ENCODE measurements at places on chromosomes 6 and 20.

DNA sequence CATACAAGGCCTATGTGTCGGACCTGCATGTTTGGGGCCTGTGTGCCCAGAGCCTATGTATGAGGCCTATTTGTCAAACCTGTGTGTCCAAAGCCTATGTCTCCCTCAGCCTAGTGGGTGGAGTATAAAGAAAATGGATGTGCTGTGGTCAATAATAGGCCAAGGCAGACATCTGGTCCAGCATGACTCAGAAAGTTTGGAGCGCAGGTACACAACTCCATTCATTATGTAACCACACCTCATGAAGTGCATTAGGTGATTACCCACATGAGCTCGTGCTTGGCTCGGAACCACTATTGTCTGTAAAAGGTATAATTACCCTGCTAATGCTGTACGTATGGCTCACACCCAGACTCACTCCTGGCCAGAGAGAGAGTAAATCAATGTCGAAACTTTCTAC is 302.4 kb upstream of the POU3F2 start:
- DNase-seq = no peak

GRCh38 chr6:5723841-5724691 is 282.7 kb downstream of the NRN1 start:
- no peak for DNase-seq

DNA sequence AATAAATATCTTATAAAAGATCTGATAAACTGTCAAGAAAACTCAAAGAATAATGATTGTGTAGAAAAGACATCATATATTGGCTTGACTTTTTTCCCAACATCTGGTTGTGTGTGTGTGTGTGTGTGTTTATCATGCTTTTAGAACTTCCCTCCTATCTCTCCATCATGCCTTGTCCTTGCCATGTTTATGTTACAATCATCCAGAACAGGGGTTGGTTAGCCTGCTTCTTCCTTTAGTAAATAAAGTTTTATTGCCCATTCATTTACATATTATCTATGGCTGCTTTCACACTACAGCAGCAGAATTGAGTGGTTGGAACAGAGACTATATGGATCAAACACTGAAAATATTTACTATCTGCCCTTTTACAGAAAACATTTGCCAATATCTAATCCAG is 52.8 kb upstream of the RIPOR2 start:
- DNase-seq = no peak

DNA sequence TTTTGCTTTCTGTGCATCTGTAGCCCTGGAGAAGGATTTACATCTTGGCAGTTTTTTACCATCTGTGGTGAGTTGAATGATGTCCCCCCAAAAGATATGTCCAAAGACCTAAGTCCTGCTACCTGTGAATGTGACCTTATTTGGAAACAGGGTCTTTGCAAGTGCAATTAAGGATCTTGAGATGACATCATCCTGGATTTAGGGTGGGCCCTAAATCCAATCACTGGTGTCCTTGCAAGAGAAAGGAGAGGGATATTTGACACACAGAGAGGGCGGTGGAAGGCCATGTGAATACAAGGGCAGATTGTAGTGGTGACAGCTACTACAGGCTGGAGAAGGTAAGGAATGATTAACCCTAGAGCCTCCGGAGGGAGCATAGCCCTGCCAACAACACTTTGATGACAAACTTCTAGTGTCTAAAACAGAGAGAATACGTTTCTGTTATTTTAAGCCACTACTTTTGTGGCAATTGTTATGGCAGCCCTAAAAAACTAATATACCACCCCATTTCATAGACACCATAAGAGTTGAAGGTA is 35.1 kb downstream of the MKKS start:
- DNase-seq = no peak

GRCh38 chr6:32849126-32849525 is 4.4 kb downstream of the TAP1 start:
- DNase-seq = no peak

DNA sequence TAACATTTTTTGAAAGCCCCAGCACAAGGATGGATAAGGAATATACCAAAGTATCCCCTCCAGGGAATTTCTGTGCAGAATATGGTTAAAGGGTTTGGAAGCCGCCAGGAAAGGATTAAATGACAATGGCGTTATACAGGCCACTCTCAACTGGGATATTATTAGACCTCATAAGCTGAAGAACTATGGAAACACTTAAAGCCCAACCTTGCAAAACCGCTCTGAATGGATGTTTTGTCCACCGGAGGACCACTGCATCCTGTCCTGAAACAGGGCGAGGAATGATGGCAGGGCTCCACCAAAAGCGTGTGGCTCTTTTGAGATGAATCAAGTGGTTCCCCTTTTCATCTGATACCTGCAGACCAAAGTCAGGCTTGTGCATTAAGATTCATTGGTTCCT is 32.4 kb downstream of the NFATC2 start:
- no peak for DNase-seq

GRCh38 chr6:92879526-92879925 is 539.8 kb downstream of the EPHA7 start:
- no peak for DNase-seq

- no peak for DNase-seq
These were observed 33.2 kb upstream of the TASP1 start for GRCh38 chr20:13671916-13672378.

DNA sequence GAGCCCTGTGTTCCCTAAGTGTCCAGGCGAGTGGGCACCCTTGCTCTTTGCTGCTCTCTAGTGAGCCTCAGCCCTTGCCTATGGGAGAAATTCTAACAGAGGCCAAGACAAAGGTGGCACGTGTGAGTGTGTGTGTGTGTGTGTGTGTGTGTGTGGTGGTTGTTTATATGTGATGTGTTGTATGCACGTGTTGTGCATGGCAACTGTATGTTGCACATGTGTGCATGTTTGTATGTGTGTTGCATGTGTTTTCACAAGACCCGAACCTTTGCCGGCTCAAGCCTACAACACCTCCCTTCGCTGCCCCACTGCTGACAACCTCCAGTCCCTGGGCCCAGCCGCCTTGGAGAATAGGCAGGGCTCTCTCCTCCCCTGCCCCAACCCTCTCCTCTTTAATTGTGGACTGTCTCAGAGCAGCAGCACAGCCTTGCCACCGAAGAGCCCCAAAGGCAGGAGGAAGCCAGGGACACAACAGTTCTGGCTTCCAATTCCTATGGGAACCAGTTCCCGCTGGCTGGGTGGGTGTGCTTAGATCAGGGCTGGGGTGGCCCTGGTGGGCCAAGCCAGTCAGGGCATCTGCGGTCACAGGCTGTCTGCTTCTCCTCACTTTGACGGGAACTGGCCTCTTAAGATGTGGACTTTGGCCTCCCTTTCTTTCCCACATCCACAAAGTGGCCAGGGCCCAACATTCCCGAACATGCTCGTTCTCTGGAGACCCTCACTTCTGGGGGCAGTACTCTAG is 2.7 kb downstream of the KCNK16 start:
- no peak for DNase-seq

- DNase-seq = no peak
These were observed 78.3 kb downstream of the TBX18 start for GRCh38 chr6:84685983-84686584.

- DNase-seq = no peak
These were observed 105.2 kb upstream of the CITED2 start for GRCh38 chr6:139479433-139480222.

DNA sequence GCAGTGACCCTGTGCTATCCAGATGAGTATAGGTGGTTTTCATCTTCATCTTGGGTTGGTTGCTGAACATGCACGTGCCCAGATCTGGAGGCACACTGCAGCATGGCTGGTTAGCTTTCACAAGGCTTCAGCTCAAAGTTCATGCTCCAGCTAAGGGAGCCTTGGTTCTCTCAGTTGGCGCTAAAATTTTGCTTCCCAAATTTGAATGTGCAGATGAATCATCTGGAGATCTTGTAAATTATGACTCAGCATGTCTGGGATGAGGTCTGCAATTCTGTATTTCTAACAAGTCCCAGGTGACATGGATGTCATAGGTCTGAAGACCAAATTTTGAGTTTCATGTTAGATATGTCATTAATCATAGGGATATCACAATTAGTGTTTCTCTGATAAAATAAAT is 230.8 kb downstream of the FOXA2 start:
- no peak for DNase-seq

DNA sequence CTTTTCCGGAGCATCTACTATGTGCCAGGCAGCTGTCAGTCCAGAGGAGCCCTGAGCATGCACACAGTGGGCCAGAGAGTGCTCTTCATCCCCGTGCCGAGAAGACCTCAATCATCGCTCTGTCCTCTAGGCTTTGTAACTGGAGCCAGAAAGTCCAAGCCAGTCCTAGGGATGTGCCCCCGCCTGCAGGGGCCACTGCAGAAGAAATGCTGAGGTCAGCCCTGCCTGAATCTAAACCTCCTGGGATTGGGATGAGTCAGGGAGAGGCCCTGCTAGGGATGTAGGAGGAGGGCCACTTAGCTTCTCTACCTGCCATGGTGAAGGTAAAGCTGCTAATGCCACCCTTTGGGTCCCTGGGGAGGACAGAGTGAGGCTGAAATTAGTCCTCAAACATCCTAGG is 146.8 kb downstream of the CDC5L start:
- DNase-seq = no peak

- DNase-seq = no peak
These were observed 41.3 kb downstream of the NHLRC1 start for GRCh38 chr6:18081025-18081668.

DNA sequence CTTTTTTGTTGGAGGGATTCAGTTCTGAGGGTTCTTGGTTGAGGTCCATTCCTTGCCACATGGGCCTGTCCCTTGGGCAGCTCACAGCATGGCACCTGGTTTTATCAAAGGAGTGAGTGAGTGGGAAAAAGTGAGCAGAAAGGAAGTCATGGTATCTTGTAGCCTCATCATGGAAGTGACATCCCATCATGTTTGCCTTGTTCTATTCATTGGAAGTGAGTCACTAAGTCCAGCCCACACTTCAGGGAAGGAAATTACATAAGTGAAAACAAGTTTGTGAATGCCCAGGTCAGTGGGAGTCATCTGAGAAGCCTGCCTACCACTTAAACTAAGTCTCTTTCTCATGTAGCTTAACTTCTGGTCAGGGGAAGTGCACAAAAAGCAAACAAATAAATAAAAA is 32.8 kb upstream of the ZNFX1 start:
- no peak for DNase-seq

- no peak for DNase-seq
These were observed 16.9 kb upstream of the UQCC2 start for GRCh38 chr6:33728438-33728837.

DNA sequence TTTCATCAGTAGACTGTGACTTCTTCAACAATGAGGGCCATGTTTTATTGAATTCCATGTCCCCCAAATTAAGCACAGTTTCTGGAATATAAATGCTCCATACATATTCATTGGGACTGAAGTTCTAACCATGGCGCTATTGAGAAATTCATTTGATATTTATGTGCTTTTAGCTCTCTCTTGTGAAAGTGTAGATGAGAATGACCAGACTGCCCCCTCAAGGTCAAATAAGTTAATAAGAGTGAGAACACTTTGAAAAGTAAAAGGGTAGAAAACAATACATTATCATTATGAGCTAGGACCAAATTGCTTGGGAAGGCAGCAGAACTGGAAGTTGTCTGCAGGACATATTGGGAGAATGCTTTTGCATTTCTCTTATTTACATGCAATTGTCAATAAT is 597.9 kb downstream of the EPM2A start:
- DNase-seq = no peak

GRCh38 chr20:50518270-50518721 is 8.1 kb downstream of the PTPN1 start:
- DNase-seq = no peak

DNA sequence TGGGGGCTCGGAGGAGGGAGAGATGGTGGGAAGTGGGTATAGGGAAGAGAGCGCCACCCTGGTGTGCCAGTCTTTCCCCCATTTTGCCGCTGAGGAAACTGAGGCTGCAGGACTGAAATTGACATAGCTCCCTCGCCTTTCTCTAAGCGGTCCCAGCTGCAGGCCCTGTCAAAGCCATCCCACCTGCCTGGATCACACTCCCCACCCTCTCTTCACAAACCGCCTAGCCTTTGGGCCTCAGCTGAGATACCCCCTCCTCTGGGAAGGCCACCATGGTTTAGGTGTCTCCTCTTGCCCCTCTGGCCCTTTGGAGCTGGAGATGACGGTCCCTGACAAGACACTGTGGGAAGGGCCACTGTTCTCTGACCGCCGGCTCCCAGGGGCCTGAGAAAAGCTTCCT is 16.9 kb downstream of the SRC start:
- DNase-seq = no peak

DNA sequence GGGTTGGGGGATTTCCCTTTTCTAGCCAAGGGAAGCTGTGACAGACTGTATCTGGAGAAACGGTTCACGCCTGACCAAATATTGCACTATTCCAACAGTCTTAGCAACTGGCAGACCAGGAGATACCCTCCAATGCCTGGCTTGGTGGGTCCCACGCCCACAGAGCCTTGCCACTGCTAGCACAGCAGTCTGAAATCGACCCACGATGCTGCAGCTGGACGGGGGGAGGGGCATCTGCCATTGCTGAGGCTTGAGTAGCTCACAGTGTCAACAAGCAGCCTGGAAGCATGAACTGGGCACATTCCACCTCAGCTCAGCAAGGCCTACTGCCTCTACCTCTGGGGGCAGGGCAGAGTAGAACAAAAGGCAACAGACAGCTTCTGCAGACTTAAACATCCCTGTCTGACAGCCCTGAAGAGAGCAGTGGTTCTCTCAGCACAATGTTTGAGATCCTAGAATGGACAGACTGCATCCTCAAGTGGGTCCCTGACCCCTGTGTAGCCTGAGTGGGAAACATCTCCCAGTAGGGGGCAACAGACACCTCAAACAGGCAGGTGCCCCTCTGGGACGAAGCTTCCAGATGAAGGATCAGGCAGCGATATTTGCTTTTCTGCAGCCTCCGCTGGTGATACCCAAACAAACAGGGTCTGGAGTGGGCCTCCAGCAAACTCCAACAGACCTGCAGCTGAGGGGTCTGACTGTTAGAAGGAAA is 89.9 kb upstream of the ECI2 start:
- no peak for DNase-seq

DNA sequence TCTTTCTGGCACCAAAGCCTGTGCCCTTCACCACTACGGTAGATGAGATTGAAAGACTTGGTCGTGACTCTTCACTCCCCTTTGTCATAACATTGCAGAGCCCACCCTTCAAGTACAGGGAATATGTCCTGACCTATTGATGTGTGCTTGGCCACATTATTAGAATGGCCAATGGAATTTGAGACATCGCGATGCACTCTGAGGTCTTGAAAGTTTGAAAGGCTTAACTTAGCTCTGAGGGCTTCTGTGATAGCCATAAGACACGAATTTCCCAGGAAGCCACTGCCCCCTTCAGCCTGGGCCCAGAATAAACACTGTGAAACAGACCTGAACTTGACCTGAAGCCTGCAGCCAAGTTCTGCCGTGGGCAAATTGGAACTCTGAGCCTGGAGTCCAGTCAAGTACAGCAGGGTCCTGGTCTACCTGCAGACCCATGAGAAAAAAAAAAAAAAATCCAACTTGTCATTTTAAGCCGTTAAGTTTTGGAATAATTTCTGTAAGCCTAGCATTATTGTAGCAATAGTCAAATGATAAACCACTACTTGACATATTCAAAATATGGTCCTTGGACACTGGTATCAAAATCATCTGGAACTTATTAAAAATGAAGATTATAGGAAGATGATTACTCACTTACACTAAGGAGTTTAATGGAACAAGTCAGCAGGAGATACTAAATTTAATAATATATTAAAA is 36.9 kb upstream of the TRAF3IP2 start:
- DNase-seq = no peak

Data from stimulated activated CD8-positive, alpha-beta memory T cell treated with anti-CD3 and anti-CD28 coated beads, Interleukin-4, amount 100 ng/mL, for 1 hour (primary cell).